CD4-positive, CD25-positive, alpha-beta regulatory T cell (primary cell): ENCODE measurements at places on chromosomes 1 and 21. TPM values are rescaled to one million over a fixed set of nuclear protein-coding genes. Genes with fewer than 3 reads are reported as not detected.

Gene UBASH3A
- total RNA-seq: 56.0 TPM

GRCh38 chr21:26167593-26167992 lies 3.0 kb downstream of the APP start:
- no peak for DNase-seq

- DNase-seq: no peak
These were observed 37.6 kb downstream of the CRYAA start for GRCh38 chr21:43206231-43207042.

Gene KLF17
- not detected for total RNA-seq

Gene C1orf94
- total RNA-seq: not detected

DNA sequence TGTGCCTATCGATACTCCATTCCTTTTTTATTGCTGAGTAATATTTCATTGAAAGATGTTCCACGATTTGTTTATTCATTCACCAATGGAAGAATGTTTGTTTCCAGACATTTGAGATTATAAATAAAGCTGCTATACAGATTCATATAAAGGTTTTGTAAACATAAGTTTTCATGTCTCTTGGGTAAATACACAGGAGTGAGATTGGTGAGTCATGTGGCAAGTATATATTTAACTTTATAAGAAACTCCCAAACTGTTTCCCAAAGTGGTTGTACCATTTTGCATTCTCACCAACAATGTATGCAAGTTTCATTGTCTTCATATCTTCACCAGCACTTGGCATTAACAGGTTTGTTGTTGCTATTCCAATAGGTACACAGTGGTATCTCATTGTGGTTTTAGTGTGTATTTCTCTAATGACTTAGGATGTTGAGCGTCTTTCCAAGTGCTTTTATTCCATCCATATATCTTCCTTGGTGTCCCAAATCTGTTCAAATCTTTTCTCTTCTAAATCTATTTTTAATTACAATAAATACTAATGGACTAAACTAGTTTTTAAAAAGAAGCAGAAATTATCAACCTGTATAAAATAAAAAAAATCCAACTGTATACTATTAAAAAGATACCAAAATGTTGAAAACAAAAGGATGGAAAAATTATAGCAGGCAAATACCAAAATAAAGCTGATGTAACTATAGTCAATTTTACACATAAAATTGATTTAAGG lies 6.6 kb downstream of the SLC9C2 start:
- DNase-seq: no peak

GRCh38 chr1:193435781-193436180 lies 249.4 kb upstream of the B3GALT2 start:
- no peak for DNase-seq

Gene C1QA
- not detected for total RNA-seq

DNA sequence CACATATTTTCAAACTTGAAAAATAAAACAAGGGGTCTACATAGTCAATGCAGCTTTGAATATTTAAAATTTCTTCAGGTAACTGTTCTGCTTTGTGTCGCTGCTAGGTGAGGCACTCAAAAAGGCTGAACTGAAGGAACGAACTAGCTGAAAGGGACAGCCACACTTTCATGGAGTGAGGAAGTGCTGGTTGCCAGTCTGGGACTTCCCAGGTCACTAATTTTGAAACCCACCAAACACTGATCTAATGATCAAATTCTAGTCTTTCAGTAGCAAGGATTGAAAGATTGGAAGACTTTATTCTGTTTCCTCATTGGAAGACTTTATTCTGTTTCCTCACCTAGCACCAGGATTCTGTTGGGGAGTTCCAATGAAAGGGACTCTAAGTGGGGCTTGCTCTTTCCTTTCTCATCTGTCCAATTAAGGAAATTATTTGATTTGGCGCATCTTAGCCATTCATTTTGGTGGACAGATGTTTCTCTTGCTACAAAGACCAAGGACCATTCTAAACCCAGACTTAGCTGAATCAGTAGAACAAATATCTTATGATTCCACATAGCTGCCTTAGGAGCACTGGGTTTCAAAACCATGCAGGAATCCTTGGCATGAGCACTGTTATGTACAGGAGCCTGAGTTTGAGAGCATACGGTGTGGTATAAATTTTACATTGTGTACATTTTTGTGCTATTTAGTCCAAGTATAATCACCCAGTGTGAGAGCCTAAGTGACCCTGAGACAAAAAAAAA lies 10.9 kb upstream of the ARID1A start:
- DNase-seq: no peak

- peak; percentile 85 for DNase-seq
These were observed 552 bp upstream of the GPR157 start for GRCh38 chr1:9129266-9130041.

DNA sequence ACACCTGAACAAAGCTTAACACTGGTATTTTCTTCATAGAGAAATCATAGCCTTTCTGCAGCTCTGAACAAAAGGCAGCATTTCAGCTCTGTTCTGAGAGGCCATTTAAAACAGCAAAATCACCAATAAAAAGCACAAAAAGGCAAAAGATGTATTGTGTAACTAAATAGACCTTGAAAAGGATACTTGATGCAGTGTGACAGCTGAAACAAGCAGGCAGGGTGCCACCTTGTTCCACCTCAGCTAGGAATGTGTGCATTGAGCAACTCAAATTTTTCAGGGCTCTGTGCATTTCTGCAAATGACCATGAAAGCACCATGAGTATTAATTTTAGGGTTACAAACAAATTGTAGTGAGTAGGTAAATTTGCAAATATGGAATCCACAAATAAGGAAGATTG lies 65.8 kb downstream of the RHOU start:
- DNase-seq: no peak

DNA sequence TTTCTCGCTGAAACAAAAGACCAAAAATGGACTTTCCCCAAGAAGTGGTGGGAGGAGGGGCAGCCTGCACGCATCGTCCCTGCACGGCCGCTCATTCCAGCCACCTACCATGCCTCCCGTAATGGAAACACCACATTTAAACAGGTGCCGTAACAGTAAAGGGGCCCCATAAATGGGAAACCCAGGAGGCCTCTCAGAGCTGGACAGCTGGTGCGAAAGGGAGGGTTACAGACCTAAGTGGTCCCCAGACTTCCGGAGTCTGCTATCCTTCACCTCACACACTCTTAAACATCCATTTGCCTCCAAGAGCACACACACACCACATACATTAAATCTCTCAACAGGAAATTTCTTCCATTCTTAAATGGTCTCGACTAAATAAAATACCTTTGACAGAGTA lies 120.7 kb upstream of the SOD1 start:
- DNase-seq: no peak

DNA sequence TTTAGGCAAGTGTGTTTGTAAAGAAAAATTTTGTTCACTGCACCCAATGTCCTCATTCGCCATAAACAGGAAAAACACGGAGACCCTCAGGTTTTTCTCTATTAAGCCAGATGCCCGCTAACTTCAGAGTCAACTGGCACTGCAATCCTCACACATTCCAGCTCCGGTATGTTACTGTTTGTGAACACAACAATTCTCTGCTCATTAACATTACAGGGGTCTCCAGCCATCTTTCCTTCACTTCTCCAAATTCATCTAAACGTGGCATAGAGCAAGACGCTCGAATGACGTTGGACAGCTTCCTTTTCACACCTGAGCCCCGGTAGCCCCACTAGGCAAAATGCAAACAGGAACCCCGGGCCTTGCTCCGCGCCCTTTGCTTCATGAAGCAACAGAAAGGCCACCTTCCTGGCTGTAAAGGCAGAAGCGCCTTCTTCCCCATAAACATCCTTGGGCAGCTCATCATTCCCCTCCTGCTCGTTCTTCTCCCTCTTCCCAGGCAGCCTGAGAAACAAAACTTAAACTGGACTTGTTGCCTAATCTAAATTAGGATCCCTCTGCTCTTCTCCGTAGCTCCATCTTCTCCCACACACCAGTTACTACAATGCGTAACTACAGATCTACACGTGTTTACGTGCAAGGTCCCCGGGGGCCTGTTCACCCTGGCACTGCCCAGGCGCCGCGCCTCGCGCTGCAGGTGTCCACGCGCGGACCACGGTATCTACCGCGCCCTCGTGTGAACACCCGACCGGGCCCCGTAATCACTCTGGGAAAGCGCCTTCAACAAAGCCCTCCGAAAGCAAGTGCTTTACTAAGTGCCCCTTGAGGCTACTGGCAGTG lies 1.2 kb downstream of the LBR start:
- peak; percentile 68 for DNase-seq

GRCh38 chr1:76317299-76317900 lies 242.9 kb downstream of the ST6GALNAC3 start:
- no peak for DNase-seq

Gene PTGFR
- total RNA-seq: not detected
